ENCODE measurements at places on chromosomes 3 and 15. TPM values are rescaled to one million over a fixed set of nuclear protein-coding genes. Genes with fewer than 3 reads are reported as not detected.

The FRMD5 gene
- 3.2 TPM for total RNA-seq

The PARP16 gene
- total RNA-seq, result 9.0 TPM

The CILP gene
- total RNA-seq, result 0.12 TPM

The CHDH gene
- 0.06 TPM for total RNA-seq

The HEG1 gene
- 45.7 TPM for total RNA-seq

The ROBO1 gene
- 35.2 TPM for total RNA-seq

The FAM107A gene
- 74.4 TPM for total RNA-seq

The DNAJA4 gene
- 10.2 TPM for total RNA-seq

The TUBGCP5 gene
- 14.7 TPM for total RNA-seq

The CKMT1A gene
- total RNA-seq, result not detected

The C3orf80 gene
- not detected for total RNA-seq

The MGLL gene
- 85.0 TPM for total RNA-seq

The SLC24A5 gene
- total RNA-seq, result not detected

The FBXW12 gene
- total RNA-seq, result not detected

The KLF15 gene
- 0.05 TPM for total RNA-seq

The ROBO2 gene
- total RNA-seq, result not detected

The PLA1A gene
- total RNA-seq, result 7.8 TPM

The NOX5 gene
- not detected for total RNA-seq

The NEK10 gene
- 3.4 TPM for total RNA-seq

The UROC1 gene
- not detected for total RNA-seq

The GPR15 gene
- not detected for total RNA-seq

The GOLGA8S gene
- total RNA-seq, result 0.06 TPM

The MME gene
- total RNA-seq, result 11.6 TPM

The CHCHD4 gene
- total RNA-seq, result 13.6 TPM

The VGLL3 gene
- total RNA-seq, result 1.1 TPM

The SKOR1 gene
- 0.19 TPM for total RNA-seq

The STAC gene
- total RNA-seq, result 7.4 TPM

The ZNF662 gene
- total RNA-seq, result 1.5 TPM

The RBPMS2 gene
- 2.5 TPM for total RNA-seq

The HLTF gene
- total RNA-seq, result 10.5 TPM

The LIPH gene
- 2.0 TPM for total RNA-seq

The ZBED2 gene
- 1.3 TPM for total RNA-seq

The KLHDC8B gene
- 110 TPM for total RNA-seq

The SNX22 gene
- total RNA-seq, result not detected

The TMOD3 gene
- 60.4 TPM for total RNA-seq

The TM4SF18 gene
- 148 TPM for total RNA-seq

The DLEC1 gene
- not detected for total RNA-seq

The ARHGEF26 gene
- total RNA-seq, result 4.6 TPM

The SEMA6D gene
- total RNA-seq, result 2.7 TPM
